ENCODE measurements at places on chromosomes 4 and X. TPM values are rescaled to one million over a fixed set of nuclear protein-coding genes. Genes with fewer than 3 reads are reported as not detected.

DNA sequence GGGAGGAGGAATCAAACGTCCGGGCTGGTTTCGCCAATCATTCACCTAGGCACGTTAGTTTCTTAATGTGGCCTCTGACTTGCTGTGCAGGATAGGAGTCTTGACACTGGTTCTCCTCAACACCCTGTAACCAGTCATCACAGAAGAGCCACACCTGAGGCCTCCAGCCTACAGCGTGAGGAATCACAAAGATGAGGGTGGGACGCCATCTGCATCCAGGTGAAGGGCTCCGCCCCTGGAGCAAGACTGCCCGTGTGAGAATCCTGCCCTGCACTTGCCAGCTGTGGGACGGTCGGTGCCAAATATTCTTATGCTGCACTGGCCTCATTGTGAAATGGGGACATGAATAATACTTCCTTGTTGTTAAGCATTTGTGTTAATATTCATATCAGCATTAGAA is 35.7 kb upstream of the TSPAN5 start:
- no peaks in the 10 kb centered on the region for H3K36me3 ChIP-seq
- H3K4me3 ChIP-seq, result no peak overlapping the region
- peaks cover 18% of the 10 kb centered on the region for H3K4me1 ChIP-seq
- H3K27me3 ChIP-seq, result no peaks in the 10 kb centered on the region

DNA sequence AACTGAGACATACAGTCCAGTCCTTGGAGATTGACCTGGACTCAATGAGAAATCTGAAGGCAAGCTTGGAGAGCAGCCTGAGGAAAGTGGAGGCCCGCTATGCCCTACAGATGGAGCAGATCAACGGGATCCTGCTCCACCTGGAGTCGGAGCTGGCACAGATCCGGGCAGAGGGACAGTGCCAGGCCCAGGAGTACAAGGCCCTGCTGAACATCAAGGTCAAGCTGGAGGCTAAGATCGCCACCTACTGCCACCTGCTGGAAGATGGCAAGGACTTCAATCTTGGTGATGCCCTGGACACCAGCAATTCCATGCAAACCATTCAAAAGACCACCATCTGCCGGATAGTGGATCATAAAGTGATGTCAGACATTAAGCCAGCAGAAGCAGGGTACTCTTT is 20.4 kb upstream of the FRMPD3 start:
- no peaks in the 10 kb centered on the region for H3K27me3 ChIP-seq
- H3K4me1 ChIP-seq, result no peaks in the 10 kb centered on the region
- H3K27ac ChIP-seq, result no peak overlapping the region
- no peak for DNase-seq

DNA sequence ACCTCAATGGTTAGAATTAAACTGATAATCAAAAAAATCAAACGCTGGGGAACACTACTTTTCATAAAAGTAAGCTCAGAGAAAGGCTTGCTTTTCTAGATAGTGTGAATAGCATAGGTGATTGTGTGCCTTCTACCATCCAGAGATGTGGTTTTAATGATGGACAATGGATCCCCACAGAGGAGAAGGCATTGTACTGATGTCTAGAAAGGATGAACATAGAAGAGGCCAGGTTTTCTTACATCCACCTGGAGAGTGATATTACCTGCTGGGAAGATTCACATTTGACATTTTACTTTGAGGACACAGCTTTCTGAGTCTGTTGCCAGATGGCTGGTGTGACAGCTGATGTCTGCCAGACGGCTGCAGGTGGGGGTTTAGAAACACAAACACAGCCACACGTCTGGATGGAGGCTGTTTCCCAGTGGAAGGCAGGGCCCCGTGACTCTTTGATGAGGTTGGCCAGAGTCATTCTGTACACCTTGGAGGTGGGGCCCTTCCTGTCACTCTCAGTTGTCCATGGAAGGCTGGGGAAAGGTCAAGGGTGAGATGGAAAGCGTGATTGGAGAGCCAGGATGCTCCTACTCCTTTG is 114.4 kb downstream of the PSAPL1 start:
- H3K4me1 ChIP-seq, result no peaks in the 10 kb centered on the region
- H3K27ac ChIP-seq, result no peak overlapping the region
- no peaks in the 10 kb centered on the region for H3K36me3 ChIP-seq
- no peak for DNase-seq

- no peak overlapping the region for H3K27ac ChIP-seq
- DNase-seq, result no peak
- H3K27me3 ChIP-seq, result peaks cover 44% of the 10 kb centered on the region
- H3K4me1 ChIP-seq, result no peaks in the 10 kb centered on the region
These were observed 34.5 kb upstream of the KDR start for GRCh38 chr4:55159851-55160250.

Gene CACNA1F
- 1.2 TPM for total RNA-seq

Gene GPR143
- total RNA-seq, result not detected

Gene BEX2
- total RNA-seq, result 12.0 TPM

Gene GIMD1
- total RNA-seq, result not detected

Data from spleen (tissue), 13 donors.